NCI-H2081 treated with DMSO at 0.1 percent for 48 hours (cell line): ENCODE measurements at places on chromosomes 5 and 9.

DNA sequence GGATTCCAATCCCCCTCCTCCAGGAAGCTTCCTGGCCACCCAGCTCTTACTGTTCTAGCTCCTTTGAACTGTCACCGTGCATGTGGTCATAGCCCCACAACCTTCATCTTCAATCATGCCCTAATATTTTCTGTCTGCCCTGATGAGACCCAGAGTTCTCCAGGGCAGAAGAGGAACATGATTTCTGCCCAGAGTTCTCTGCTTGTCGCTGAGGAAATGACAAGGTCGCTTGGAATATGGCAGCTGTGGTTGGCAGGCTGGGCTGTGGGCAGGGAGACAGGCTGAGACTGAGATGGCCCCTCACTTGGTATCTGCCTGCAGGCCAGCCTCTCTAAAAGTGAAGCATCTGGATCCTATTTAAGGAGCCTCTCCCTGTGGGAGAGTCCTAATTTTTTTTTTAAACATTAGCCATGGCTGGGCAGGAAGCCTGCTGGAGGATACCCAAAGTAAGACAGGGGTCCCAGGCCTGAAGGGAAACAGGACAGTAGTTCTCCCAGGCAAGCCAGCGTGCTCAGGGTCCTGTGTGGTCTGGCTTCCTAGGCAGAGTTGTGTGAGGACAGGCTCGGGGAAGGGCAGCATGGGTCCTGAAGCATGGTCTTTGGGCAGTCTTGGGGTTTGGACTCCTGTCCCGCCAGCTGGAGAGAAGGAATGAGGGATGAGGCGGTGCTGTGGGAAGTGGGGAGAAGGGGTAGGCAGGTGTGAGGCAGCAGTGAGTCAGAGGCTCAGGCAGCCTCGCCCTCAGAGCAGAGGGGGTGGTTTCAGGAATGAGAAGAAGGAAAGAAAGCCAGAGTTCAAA is 242.1 kb downstream of the FSTL4 start:
- no peak for DNase-seq

DNA sequence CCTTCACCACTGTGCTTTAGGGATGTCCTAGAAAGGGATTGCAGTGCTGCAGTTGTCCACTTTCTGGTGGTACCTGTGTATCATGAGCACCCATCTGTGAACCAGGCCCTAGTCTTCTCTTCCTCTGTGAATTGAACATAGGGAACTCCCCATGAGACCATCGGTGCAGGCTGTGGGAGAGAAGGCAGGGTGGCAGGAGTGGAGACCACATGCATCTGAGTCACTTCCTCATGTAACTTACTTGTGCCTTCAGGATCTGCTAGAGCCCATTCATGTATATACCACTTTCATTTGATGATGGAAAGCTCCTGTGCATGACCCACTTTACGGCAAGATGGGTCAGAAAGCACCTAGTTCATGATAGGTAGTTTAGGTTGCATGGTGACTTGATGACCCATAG is 478.1 kb upstream of the CDH9 start:
- DNase-seq = no peak

GRCh38 chr5:96924016-96924443 is 11.8 kb upstream of the LNPEP start:
- peak; percentile 32 for DNase-seq

- no peak for DNase-seq
Observed at GRCh38 chr9:129803676-129804060, 684 bp downstream of the TOR1B start.

DNA sequence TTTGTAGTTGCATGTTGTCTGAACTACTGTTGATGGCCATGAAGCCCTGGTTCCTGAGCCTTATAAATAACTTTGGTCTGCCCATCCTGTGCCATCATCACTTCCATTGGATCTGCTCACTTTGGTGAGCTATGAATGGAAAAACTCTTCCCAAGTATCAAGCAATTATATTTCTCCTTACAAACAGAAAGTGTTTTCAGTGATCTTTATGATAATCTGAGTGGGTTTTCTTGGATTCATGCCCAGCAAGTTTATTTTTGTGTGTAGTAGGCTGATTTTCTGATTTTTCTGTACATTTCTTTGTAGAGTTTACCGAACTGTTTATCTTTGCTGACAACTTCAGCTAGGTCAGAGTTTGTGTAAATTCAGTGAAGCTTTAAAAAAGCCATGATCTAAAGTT is 31.0 kb downstream of the CAMK4 start:
- no peak for DNase-seq

DNA sequence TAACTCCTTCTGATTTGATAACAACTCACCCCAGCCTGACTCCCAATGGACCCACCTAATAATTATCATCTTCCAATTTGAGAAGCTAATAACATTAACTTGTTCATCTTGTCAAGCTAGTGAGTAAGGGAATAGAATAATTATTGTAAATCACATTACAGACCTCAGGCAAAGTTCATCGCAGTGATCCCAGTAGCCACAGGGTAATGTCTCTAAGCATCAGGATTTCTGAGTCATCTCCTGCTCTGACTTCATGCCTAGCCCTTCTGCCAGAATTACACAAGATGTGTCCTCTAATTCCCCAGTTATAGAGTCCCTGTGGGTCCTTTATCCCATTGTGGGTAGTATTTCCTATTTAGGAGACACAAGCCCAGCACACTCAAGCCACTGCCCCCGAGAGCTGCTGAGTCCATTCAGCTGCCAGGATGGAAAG is 365.7 kb downstream of the DEPDC1B start:
- no peak for DNase-seq

DNA sequence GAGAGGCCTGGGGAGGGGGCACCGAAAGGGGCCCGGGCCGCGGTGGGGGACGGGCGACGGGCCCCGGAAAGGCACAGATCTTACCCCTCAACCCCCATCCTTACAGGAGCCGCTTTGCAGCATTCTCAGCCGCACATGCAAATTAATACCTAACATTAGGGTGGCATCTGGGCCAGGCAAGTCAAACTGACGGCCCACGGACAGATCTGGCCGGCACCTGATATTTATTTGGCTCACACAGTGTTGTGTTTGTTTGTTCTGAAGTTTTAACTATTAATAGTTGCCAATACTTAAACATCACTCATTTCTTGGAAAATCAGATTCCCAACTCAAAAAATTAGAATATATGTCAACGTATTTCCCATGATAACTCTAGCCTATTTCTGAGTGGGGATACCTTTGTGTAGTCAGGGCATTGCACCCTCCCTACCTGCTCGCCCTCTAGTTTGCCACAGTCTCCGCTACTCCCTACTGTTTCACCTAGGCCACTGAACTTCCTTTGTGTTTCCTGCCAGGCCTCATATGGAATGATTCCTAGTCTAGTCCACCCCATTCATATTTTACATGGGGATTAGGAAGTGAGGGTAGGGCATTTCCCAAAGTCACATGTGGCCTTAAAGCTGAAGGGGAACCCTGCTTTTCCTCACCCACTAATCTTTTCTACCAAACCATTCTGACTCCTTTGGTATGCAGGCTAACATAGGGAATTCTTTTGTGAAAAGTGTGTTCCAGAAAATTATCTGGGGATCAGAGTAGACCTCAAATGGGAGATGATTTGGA is 71.9 kb upstream of the LARP1 start:
- DNase-seq = no peak

DNA sequence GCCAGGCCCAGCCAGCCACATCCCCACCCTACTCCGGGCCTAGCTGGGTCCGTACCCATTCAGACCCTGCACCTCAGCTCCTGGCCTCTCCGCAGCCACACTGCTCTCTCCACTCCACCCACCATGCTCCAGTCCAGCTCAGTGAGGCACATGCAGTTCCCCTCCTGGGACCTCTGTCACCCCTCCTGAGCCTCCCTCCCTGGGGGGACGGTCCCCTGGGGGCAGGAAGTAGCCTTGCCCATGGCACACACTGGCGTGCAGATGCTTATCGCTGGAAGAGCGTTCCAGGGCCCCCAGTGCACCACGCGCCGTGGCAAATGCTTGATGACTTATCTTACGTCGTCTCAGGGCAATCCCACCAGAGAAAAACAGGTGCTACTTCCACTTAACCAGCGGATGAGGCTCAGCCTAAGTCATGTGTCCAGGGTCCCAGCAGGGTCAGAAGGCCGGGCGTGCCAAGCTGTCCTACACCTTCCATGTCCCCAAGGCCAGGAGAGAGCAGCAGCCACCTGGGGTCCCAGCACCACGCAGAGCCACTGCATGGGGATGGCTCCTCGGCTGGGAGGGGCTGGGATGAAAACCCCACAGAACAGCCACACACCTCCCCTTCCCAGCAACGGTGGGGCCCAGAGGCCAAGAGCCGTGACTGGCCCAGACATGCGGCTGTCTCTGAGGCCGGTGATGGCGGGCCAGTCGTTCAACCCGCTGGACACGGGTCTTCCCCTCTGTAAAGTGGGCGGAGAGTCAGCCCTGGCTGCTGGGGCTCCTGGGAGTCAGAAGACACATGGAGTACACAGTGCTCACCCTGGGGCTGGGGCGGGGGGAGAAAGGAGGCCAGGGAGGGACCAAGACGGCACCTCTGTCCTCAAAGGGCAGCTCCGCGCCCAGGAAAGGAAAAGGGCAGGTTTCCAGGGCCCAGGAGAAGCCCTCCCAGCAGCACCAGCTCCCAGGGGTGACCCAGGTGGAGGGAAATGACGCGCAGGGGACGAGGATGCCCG is 2.6 kb upstream of the CCDC187 start:
- DNase-seq = no peak

GRCh38 chr9:112570671-112571167 is 84.1 kb downstream of the KIAA1958 start:
- no peak for DNase-seq
